NCI-H526 treated with DMSO at 0.1 percent for 48 hours (cell line): ENCODE measurements at places on chromosomes 12 and 14.
A peak's percentile ranks its signal among the peaks of the same experiment; 100 is the strongest.

DNA sequence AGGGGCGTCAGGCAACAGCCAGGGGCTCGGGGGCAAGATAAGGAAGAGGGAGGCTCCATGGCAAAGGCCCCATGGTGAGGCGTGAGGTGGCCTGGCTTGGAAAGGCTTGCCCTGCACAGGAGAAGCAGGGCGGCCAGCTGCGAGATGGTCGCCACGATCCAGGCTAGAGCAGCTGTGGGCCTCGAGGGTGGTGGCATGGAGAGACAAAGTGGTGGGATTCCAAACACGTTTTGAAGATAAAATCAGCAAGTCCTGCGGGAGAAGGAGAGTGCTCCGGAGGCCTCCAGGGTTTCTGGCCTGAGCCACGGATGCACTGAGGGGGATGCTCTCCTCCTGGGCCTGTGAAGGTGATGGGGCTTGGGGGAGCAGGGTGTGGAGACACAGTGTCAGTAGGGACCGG, 20.5 kb upstream of the DLK1 start:
- DNase-seq: no peak

DNA sequence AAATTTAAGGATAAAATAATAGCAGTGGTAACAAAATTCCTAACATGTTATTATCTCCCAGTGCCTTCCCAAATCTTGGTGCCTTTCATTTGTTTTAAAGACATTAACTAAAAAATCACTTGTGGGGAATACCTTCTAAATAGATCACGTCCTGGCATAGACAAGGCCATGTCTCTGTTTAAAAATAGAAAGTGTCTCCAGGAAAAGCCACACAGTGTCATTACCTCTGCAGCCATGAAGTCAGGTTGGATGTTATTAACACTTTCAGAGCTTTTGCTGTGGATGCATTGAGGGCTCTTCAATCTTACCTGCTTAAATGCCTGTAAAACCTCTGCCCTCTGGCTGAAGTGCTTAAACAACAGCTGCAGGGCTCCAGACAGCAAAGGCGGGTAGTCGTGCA, 211.1 kb downstream of the ITPR2 start:
- DNase-seq: no peak

- no peak for DNase-seq
Observed at GRCh38 chr14:23469906-23470403, 452 bp downstream of the NGDN start.

DNA sequence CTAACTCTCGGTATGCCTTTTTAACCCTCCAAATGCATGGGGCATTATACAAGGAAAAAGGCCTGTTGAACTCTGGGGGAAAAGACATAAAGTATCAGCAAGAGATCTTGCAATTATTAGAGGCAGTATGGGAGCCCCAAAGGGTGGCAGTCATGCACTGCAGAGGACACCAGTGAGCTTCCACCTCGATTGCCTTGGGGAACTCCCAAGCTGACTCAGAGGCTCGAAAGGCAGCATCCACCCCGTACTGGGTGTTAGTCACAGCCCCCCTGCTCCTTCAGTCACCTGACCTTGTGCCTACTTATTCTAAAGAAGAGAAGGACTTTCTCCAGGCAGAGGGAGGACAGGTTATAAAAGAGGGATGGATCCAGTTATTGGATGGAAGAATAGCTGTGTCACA, 781.4 kb upstream of the TMEM132C start:
- DNase-seq: no peak

DNA sequence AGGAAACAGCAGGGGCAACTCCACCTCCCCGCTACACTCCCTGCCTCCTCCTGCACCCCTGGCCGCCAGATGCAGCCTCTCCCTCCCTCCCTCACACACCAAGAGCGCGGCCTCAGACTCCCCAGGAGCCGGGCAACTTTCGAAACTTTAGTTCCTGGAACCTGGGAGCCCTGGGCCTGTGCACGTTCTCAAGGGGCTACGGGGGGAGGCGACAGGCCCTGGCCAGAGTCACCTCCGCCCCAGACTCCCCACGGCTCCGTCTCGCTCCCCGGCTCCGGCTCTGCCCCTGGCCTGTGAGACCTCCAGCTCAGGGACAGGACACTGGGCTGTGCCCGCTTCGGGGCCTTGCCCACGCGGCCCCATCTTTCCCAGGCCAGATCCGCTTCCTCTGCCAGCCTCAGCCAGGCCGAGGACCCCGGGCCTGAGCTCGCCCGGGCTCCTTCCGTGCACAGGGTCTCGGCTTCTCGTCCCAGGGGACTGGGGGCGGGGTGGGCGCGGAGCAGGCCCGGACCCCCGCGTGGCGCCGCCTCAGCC, 5.5 kb downstream of the AMN start:
- DNase-seq: no peak

DNA sequence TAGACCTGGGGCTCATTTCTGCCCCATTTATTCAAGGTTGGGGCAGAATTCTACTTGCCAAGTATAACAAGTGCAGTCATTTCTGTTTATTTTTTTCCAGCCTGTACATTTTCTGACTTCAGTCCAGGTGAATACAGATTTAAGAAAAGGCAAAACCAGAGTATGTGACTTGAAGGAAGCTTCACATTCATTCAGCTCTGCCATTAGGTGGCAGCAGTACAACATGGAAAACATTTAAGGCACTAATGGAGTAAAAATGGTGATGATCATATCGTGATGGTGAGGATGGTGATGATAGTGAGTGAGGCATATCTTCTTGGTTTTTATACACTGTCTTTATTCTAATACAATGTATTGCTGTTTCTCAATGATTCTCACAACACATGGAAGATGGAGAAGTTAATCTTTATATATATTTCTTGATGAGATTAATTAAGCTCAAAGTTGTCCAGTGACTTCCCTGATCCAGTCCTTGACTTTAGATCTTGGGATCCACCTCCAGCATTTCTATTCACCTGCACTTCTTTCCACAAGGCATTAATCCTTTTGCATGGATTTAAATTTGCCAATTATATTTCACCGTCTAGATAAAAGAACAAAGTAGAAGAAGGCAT, 176.7 kb upstream of the SEL1L start:
- DNase-seq: peak; percentile 27

DNA sequence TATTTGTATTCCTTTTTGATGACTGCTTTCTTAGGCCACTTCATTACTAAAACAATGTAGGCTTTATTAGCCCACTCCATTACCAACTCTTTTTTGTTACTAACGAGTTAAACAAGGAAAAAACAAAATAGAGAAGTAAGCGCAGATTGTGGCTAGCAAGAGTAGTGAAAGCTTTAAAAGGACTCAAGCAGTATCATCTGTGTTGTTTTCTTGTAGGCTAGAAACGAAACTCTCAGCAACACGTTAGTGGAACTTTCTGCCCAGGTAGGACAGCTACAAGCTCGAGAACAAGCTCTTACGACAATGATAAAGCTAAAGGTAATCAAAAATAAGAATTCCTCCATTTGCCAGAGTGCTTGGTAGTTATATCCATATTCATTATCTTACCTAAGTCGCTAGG, 11.1 kb downstream of the CCDC62 start:
- DNase-seq: no peak

DNA sequence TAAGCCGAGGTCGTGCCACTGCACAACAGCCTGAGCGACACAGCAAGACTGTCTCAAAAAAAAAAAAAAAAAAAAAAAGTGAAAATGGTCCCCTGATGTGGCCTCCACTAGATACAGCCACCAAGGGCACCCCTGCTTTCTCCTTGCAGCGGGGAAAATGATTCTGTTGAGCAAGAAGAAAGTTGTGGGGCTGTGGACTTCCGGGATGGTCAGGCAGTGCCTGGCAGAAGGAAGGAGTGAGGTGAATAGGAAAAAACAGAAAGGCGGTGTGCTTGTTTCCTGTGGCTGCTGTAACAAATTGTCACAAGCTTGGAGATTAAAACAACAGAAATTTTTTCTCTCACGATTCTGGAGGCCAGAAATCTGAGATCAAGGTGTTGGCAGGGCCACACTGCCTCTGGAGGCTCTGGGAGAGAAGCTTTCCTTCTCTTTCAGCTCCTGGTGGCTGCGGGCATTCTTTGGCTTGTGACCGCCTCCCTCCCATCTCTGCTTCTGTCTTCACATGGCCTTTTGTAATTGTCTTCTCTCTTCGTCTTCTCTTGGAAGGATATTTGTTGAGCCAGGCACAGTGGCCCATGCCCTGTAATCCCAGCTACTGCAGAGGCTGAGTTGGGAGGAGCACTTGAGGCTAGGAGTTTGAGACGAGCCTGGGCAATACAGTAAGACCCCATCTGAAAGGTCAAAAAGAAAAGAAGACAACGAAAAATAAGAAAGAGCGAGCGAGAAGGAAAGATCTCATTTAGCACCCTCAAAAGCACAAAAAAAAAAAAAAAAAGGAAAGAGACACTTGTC, 116.6 kb upstream of the MED13L start:
- no peak for DNase-seq

DNA sequence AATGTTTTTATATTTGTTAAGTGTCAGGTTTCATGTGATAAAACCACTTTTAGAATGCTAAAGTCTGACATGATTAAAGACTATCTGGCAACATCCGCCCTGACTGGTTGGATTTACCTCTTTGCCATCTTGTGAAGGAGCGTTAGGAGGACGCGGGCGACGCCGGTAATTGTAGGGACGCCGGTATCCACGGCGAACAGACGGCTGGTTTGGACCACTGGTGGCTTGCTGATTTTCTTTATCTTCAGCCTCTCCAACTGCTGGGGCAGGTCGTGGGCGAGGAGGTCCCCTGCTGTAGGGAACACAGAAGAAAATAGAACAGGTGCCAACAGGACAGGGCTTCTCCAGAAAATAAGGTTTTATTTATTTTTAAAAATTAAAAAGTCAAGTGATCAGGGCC, 21.3 kb downstream of the YBX3 start:
- DNase-seq: peak; percentile 73

GRCh38 chr14:93133464-93133863, 17.7 kb upstream of the ITPK1 start:
- no peak for DNase-seq
